Caki2 (cell line): ENCODE measurements at places on chromosomes 2 and 18.

DNA sequence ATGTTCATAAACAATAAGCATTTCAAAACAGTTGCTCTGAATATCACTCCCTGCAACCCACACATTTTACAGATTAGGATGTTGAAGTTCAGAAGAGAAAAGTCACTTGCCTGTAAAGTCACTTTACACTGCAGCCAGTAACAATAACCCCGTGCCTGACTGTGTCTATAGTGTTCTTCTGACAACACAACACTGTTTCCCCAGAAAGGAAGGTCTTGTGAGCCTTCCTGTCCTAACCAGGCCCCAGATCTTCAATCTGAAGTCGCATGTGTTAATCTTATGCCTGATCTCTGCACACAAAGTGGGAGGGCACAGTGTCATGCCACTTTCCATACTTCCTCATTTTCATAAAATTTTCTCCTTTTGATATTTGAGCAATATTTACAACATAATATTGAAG is 120.2 kb downstream of the FEZ2 start:
- DNase-seq, result no peak

- peak; percentile 97 for DNase-seq
Measured at GRCh38 chr2:172710584-172711047, 25.0 kb upstream of the RAPGEF4 start.

- DNase-seq, result no peak
Measured at GRCh38 chr2:175152242-175152641, 15.8 kb downstream of the ATF2 start.

- DNase-seq, result no peak
Measured at GRCh38 chr2:166727095-166727494, 161.2 kb upstream of the XIRP2 start.

- no peak for DNase-seq
Measured at GRCh38 chr2:37358466-37358865, 14.0 kb downstream of the QPCT start.

DNA sequence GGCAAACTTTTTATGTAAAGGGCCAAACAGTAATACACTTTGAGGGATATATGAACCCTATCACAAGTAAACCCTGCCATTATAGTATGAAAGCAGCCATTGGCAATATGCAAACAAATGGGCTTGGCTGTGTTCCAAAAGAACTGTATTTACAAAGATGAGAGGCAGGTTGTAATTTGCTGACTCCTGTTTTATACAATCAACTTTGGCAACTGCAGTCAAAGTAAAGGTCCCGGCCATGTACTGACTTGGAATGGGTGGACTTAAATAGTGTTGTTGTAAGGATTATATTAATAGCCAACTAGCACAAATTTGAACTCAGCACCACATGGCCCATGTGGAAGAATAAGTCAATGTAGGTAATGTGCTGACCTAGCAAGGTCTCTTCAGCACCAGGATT is 223.4 kb downstream of the WDPCP start:
- no peak for DNase-seq

DNA sequence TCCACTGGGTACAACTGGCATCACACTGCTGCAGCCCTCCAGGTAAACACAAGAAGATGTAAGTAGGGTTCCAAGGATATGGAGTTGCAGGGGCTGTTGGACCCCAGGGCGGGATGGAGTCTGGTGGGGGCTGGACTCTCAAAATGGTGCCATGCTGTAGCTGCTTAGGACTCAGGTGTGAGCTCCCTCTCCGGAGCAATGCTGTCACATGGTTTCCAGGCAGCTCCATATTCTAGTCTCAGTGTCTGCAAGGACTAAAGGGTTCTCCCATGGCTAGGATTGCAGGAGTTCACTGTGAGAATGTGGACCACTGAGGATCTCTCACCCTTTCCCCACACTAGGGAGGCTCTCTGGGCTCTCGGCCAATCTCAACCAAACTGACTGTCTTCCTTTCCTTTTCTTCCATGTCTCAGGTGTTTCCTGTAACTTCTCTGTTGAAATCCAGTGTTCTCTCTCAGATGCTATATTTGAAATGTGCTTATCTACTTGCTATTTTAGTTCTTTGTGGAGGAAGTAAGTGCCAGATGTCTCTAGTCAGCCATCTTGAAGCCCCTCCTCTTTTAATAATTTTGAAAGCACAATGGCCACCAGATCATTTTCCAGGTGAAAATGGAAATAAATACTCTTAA is 57.6 kb downstream of the CCNT2 start:
- DNase-seq, result no peak

DNA sequence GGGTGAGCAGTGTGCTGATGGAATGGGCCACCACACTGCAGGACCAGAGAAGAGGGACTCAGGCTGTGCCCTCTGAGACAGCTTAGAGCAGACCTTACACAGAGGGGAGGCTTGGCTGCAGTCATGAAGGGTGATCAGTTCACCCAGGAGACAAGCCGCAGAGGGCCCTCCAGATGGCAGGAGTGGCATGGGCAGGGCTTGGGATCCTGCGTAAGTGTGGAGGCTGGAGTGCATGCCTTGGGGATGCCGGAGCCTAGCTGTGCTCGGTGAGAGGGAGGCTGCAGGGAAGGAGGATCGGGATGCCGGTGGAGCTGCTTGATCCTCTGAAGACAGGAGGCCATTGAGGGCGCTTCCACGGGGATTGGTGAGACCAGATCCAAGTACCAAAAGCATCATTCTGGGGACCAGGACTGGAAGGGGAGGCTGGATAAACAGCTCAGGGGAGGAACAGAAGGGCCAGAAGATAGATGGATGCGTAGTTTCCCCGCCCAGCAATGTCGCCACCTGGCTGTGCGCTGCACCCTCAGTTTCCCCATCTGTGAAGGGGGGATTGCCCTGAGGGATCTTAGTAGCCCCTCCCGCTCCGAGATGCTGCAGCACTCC is 163.4 kb downstream of the INHBB start:
- no peak for DNase-seq

- DNase-seq, result no peak
Measured at GRCh38 chr2:64404002-64404731, 49.8 kb upstream of the LGALSL start.

DNA sequence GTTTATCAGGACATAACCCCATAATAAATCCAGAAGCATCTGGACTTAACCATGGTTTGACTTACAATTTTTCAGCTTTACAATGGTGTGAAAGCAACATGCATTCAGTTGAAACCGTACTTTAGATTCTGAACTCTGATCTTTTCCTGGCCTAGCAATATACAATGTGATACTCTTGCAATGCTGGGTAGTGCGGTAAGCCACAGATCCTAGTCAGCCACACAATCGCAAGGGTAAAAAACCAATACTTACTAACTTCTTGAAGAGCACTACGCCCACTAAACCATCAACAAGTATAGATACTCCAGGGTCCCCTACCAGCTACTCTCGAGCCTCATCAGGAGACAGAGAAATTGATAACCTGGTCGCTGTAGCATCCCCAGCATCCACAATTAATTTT is 71.0 kb upstream of the CCDC150 start:
- DNase-seq, result no peak

- no peak for DNase-seq
Measured at GRCh38 chr2:19671916-19672315, 229.9 kb downstream of the TTC32 start.

GRCh38 chr2:8590938-8591337 is 90.9 kb upstream of the ID2 start:
- no peak for DNase-seq

- no peak for DNase-seq
Measured at GRCh38 chr2:15800495-15801329, 139.6 kb upstream of the MYCN start.

- no peak for DNase-seq
Measured at GRCh38 chr2:116810645-116811044, 1003.8 kb upstream of the DDX18 start.

- DNase-seq, result peak; percentile 17
Measured at GRCh38 chr2:80971-81736, 34.8 kb upstream of the FAM110C start.

DNA sequence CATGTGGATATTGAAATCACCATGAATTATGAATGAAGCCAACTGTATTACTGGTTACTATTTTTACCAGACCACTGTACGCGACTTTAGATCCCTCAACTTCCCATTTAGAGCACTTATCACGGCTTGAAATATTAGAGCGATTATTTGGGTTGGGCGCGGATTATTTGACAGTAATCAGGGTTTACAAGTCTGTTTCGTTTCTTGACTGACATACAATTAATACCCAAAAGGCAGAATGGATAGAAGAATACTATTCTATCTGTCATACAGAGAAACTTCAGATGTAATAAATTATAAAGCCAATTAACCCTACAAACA is 496 bp upstream of the NAPG start:
- DNase-seq, result no peak

- peak; percentile 95 for DNase-seq
Measured at GRCh38 chr2:19611491-19612332, 253.3 kb upstream of the OSR1 start.

DNA sequence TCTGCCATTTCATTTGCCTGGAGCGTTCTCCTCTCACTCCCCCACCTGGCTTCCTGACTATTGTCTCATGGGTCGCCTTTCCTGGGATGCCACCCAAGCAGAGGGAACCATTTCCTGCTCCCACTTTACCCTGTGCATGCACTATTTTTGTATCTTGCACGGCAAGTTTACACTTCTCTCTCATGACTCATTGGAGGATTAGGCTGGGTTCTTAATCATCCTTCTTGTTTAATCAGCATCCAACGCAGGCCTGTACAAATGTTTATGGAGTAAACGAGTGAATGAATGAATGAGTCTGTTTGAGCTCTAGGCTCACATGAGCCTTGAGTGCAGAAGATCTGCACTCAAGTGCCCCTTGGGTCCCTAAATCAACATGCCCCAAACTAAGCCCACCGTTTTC is 3.8 kb upstream of the ARHGAP25 start:
- no peak for DNase-seq

DNA sequence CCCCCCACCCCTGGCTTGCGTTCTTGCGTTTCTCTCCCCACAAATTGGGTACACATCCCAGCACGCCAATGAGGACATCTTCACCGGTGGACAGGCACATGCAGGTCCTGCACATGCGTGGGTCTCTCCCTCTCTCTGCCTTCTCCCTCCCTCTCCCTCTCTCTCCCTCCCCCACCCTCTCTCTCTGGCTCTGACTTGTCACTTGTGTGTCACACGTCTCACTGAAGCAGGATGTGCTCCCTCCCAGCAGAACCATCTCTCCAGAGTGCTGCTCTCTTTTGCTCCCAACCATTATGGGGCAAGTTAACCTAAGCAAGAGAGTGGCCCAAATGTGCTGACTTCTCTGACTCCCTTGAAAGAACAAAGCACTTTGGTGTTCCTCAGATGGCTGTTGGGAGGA is 120.8 kb upstream of the CAB39 start:
- DNase-seq, result no peak

GRCh38 chr2:70956141-70956540 is 20.4 kb downstream of the ATP6V1B1 start:
- no peak for DNase-seq

DNA sequence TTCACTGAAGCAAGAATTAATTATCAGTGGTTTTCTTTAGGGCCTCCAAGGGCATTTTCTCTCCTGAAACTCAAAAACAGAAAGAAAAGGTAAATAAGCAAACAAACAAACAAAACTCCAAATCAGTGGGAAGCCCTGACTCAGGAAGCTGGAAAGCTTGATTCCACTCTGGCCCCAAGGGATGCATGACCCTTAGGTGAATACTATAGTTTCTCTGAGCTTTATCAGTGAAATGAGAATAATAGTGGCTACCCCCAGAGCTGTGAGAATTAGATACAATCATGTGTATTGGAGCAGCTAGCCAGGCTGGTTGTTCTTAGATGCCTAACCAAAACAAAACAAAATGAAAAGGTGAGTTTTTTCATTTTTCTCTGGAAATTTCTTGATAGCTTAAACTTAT is 585.1 kb downstream of the CNTNAP5 start:
- no peak for DNase-seq

- DNase-seq, result peak; percentile 82
Measured at GRCh38 chr2:240232961-240233884, 92.8 kb upstream of the OTOS start.

- DNase-seq, result peak; percentile 70
Measured at GRCh38 chr2:229431327-229431954, 160.4 kb upstream of the PID1 start.

DNA sequence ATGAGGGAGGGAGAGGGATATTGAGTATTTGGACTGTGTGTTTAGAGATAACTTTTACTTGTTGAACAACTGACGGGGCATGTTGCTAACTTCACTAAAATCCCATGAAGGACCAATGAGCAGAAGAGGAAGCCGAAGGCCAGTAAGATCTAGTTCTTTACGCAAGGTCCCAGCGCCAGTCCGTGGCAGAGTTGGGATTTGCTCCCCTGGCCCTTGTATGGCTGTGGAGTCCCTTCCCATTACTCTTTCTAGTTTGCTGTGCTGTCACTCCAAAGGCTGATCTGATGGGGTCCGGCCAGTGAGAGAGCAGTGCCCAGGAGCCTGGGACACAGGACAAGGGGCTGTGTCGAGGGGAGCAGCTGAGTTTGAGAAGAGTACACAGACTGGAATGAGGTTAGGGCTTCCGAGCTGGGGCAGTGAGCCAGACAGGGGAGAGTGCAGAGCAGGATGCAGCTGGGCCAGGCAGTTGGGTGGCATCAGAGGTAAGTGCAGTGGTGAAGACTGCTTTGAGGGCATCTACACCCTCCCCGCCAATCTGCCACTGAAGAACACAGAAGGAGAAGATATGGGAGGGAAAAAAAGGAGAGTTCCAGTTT is 692.9 kb upstream of the HS6ST1 start:
- DNase-seq, result no peak

- no peak for DNase-seq
Measured at GRCh38 chr2:74333896-74334586, 9.2 kb downstream of the SLC4A5 start.

DNA sequence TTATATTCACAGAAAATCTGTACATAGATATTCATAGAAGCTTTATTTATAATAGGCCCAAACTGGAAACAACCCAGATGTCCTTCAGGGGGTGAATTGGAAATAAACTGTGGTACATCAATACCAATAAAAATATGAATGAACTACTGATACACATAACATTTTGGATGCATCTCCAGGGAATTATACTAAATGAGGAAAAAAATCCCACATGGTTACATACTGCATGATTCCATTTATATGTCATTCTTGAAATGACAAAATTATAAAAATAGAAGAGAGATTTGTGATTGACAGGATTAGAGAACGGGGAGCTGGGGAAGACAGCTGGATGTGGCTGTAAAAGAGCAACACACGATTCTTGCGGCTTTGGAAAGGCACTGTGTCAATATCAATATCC is 435.0 kb downstream of the TMEM182 start:
- DNase-seq, result no peak

DNA sequence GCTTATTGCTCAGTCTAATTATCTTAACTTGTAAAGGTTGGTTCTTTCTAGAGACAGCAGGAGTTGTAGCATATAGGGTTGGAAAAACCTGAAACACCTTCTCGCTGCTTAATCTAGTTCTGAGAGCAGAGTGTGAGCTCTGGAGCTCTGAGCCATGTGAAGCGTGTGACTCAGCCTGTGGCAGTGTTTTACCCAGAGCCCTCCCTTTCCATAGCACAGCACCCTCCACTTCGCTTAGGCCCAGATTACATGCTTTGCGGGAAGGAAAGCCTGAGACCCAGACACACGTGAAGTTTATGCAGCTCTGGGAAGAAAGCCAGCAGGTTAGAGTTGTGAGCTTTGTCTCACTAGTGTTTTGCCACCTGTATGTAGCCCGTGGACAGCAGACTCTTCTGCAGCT is 74.5 kb downstream of the INPP4A start:
- DNase-seq, result no peak

GRCh38 chr2:162233197-162233596 is 10.0 kb downstream of the FAP start:
- DNase-seq, result no peak

GRCh38 chr2:111186121-111186715 is 65.5 kb downstream of the BCL2L11 start:
- no peak for DNase-seq
